ENCODE measurements at places on chromosomes 11 and 22. TPM values are rescaled to one million over a fixed set of nuclear protein-coding genes. Genes with fewer than 3 reads are reported as not detected.

GRCh38 chr11:119752345-119752871 is 23.4 kb upstream of the NECTIN1 start:
- DNase-seq, result no peak

Gene OR8A1
- total RNA-seq, result not detected

- no peak for DNase-seq
These were observed 21.8 kb downstream of the PRR5 start for GRCh38 chr22:44723801-44724200.

DNA sequence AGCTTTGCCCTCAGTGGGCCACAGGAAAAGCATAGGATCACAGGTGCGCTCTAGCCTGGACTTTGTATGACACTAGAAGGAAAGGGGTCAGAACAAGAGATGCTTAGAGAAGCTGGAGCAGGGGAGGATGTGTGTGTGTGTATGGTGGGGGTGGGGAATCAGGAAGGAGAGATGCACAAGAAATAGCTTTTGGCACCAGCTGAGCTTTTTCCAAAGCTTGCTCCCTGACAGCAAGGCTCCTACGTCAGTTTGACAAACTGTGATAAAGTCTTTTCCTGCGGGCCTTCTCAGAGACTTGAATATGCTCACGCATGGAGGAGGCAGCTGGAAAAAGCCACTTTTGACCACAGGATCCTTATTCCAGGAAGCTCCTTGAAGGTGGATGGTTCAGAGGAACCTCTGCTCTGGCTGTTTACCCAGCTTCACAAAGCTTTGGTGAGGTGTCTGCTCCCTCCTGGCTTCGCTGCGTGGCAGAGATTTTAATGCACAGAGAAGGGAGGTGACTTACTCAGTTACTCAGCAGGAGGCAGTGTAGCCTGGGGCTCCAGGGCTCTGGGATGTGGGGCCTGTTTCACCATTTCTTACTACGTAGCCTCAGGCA is 3.9 kb downstream of the CDC42EP1 start:
- DNase-seq, result no peak

GRCh38 chr11:9527481-9528135 is 45.9 kb upstream of the WEE1 start:
- DNase-seq, result no peak

DNA sequence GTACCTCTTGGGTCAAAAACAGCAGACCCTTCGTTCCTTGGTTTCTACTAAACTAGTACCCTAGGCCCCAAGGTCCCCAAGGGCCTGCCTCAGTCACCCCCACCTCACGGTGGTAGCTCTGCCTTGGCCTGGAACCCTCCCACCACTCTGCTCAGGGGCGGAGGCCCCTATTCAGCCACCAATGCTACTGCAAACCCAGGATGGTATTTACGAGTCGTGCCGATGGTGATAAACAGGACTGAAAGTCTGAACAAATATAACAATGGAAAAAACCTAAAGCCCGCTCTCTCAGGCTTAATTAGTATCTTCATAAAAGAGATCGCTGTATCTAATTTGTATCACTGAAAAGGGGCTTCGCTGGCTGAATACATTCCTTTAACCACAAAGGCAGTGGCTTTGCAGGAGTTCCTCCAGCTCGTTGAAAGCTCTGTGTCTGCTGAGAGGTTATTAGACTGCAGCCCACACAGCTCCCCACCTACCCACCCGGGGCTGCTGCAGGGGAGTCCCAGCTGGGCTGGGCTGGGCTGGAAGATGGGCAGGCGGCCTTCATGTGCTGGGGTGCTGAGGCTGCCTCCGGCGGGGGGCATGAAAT is 15.2 kb downstream of the SHISAL1 start:
- DNase-seq, result no peak

- no peak for DNase-seq
These were observed 12.7 kb upstream of the TMA7B start for GRCh38 chr22:39947220-39948216.

GRCh38 chr22:41892721-41893120 is 22.2 kb downstream of the SHISA8 start:
- no peak for DNase-seq

All from activated T-helper 1 cell treated with anti-CD3 and anti-CD28 coated beads, Interleukin-12 subunit alpha, Interleukin-12 subunit beta, Interleukin-2, Interleukin-4 antibody, amounts not matched to agents 30 ng/mL and 10 ng/mL and 1 ng/mL, durations not matched to agents 14 hours and 24 hours and 36 hours (primary cell).